ENCODE measurements at places on chromosomes 12 and 14. TPM values are rescaled to one million over a fixed set of nuclear protein-coding genes. Genes with fewer than 3 reads are reported as not detected.

The MNAT1 gene
- 71.1 TPM for total RNA-seq

The CEP128 gene
- 12.4 TPM for total RNA-seq

The SPTB gene
- total RNA-seq = 0.58 TPM

The ART4 gene
- total RNA-seq = not detected

The IFI27L2 gene
- total RNA-seq = 101 TPM

The SPX gene
- 0.18 TPM for total RNA-seq

GRCh38 chr14:51621654-51622053 lies 30.1 kb upstream of the FRMD6 start:
- DNase-seq = no peak

- DNase-seq = no peak
Observed at GRCh38 chr14:77823378-77823777, 23.5 kb downstream of the ADCK1 start.

GRCh38 chr12:7503686-7504415 lies at the start of gene CD163:
Gene CD163, minus strand, starts transcription at chr12:7503777. Its CDS starts 87 bp downstream, at chr12:7503690.
- no peak for DNase-seq

DNA sequence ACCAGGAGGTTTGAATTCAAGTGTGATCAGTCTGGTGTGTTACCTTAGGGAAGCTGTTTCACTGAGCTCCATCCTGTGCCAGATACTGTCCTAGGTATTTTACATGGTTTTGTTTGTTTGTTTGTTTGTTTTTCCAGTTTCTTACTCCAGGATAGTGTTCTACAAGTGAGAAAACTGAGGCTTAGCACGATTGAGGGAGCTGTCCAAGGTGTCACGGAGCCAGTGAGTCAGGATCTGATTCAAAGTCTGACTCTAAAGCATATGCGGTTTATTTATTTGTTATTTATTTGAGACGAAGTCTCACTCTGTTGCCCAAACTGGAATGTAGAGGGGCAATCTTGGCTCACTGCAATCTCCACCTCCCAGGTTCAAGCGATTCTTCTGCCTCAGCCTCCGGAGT lies 79.7 kb upstream of the GNG2 start:
- DNase-seq = no peak

GRCh38 chr12:21678959-21679358 lies 21.3 kb upstream of the LDHB start:
- DNase-seq = no peak

GRCh38 chr12:12606781-12607589 lies 4.7 kb upstream of the CREBL2 start:
- peak; percentile 77 for DNase-seq

- no peak for DNase-seq
Observed at GRCh38 chr14:101721111-101721510, 40.4 kb upstream of the PPP2R5C start.

DNA sequence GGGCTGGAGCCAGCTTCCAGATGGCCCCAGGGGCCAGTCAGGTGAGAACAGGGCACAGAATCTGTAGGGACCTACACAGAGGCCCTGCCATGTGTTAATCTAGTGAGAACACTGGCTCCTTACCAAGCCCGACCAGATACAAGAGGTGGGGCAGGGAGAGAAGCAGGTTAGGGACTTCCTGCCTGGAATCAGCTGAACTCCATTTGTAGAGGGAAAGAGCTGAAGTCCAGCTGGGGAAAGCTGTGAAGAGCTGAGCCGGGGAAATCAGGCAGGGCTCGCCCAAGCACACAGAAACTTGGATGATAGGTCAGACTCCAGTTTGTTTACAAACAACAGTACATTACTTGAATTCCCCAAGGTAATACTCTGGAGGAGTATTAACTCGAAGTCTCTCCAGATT lies 46.7 kb downstream of the PTGER2 start:
- no peak for DNase-seq

- no peak for DNase-seq
Observed at GRCh38 chr12:79083181-79083580, 218.6 kb downstream of the SYT1 start.

DNA sequence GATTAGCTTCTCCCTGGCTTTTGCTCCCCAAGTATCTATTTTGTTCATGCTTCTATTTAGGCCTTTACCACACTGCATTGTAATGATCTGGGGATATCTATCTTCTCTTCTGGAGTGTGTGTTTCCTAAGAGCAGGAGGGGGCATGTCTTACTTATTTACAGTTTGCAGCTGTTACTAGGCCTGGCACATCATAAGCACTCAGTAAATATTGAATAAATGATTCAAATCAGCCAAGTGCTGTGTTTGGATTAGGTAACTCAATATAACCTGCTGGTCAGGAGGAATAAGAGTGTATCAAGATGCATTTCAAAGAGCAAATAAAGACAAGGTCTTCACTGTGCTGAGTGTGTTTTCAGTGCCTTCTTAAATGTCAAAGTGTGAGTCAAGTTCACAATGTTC lies 186.1 kb downstream of the FOXG1 start:
- DNase-seq = no peak

- no peak for DNase-seq
Observed at GRCh38 chr14:64209444-64210131, 84.6 kb downstream of the ESR2 start.

DNA sequence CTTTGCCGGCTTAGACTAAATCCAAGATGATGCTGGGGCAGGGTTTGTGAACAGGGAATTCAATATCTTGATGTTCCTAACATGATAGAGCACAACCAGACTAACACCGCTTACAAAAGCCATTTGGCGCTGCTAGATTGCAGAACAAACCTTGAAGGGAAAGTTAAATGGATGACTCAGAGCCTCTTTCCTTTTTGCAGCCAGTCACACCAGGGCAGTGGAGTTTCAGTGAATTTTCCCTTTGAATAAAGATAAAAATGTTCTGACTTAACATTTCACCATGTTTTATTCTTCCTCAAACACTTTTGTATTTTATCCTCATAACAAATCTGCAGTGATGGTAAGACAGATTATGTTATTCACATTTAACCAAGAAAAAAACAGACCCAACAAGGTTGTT lies 47.3 kb downstream of the PDE6H start:
- no peak for DNase-seq

GRCh38 chr12:118237052-118237665 lies 101.2 kb downstream of the PEBP1 start:
- DNase-seq = no peak

- no peak for DNase-seq
Observed at GRCh38 chr12:89863968-89864367, 155.3 kb upstream of the ATP2B1 start.

GRCh38 chr14:70842851-70843462 lies 33.6 kb upstream of the MAP3K9 start:
- no peak for DNase-seq

GRCh38 chr12:122996188-122996601 lies 15.7 kb downstream of the ARL6IP4 start:
- DNase-seq = no peak

DNA sequence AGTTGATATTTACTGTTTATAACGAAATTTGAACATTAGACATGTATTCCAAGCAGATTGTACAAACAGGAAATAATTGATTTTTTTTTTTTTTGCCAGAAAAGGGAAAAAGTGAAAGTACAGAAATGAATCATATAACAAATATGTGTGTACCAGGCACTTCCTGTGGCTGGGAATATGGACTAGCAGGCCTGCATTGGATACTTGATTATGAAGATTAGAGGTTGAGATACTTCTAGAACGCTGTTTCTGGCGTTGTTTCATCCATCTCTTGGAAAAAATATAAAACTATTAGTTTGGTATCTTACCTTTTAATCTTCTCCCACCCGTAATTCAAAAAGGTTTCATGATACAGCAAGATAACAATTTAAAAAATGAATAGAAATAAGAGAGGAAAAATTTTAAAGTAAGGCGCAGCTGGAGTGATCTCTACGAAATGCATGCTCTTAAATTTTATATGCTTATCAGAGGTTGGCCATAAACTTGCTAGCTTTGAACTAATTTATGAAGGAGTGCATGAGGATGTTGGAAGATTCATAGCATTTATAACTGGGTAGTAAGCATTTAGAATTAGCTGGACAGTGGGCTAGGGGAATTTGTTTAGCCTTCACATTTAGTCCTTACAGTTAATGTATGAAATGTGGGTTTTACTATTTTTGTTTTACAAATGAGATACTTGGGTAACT lies 90.8 kb downstream of the AEBP2 start:
- DNase-seq = peak; percentile 29

DNA sequence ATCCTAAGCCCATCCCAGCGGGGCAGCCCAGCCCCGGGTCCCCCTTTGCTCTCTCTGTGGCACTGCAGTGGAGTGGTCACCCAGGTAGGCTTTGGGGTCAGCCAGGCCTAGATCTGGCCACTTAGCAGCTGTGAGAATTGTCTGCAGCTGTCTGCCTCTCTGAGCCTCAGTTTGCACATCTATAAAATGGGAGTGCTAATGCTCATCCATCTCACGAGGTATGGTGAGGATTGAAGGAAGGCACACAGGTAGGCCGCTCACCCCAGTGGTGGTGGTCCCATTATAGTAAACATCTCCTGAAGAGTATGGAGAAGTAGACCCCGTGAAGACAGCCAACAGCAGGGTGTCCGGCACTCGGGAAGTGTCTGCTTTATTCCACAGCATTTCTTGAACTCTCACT lies 9.2 kb downstream of the FOXN4 start:
- no peak for DNase-seq

Data from foreskin keratinocyte (primary cell).